ENCODE measurements at places on chromosomes 5 and 9.
A peak's percentile ranks its signal among the peaks of the same experiment; 100 is the strongest.

- no peaks in the 10 kb centered on the region for H3K36me3 ChIP-seq
- no peaks in the 10 kb centered on the region for H3K27me3 ChIP-seq
- no peak overlapping the region for H3K4me3 ChIP-seq
- no peaks in the 10 kb centered on the region for H3K4me1 ChIP-seq
- H3K27ac ChIP-seq, result no peak overlapping the region
Observed at GRCh38 chr5:90161414-90161813, 248.1 kb downstream of the CETN3 start.

- no peak overlapping the region for H3K4me3 ChIP-seq
- H3K27ac ChIP-seq, result peak overlapping the region; percentile 50
- no peaks in the 10 kb centered on the region for H3K27me3 ChIP-seq
- H3K4me1 ChIP-seq, result no peaks in the 10 kb centered on the region
- no peaks in the 10 kb centered on the region for H3K36me3 ChIP-seq
- peak; percentile 44 for DNase-seq
Observed at GRCh38 chr5:132103332-132103951, 29.9 kb downstream of the CSF2 start.

DNA sequence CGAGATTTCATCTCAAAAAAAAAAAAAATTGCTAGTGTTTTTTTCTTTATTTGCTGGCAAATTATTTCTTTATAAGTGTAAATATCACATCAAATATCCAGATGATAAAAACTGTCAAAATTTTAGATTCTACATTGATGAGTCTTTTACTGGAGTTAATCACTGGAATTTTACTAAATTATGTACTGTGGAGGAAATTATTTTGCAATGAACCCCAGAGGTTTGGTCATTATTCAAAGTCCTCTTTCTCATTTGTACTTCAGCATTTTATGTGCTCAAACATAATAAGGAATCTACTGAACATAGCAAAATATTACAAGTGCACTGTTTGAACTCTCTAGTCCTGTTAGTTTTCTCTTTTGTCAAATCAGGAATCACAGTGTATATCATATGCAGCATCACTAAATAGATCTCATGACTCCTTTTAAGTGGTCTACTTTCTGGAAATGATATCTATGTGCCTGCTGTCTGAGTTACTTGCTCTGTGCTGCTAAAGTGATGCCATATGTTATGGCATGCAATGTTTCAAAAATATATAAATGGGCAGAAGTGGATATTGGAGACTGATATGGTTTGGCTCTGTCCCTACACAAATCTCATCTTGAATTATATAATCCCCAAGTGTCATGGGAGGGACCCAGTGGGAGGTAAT, 18.0 kb downstream of the OTULINL start:
- no peak for DNase-seq
- H3K27ac ChIP-seq, result no peak overlapping the region
- H3K4me1 ChIP-seq, result no peaks in the 10 kb centered on the region
- H3K36me3 ChIP-seq, result no peaks in the 10 kb centered on the region
- H3K4me3 ChIP-seq, result no peak overlapping the region

- DNase-seq, result no peak
- no peaks in the 10 kb centered on the region for H3K27me3 ChIP-seq
- no peak overlapping the region for H3K4me3 ChIP-seq
- no peaks in the 10 kb centered on the region for H3K4me1 ChIP-seq
Observed at GRCh38 chr9:111276431-111277128, 53.4 kb downstream of the OR2K2 start.

DNA sequence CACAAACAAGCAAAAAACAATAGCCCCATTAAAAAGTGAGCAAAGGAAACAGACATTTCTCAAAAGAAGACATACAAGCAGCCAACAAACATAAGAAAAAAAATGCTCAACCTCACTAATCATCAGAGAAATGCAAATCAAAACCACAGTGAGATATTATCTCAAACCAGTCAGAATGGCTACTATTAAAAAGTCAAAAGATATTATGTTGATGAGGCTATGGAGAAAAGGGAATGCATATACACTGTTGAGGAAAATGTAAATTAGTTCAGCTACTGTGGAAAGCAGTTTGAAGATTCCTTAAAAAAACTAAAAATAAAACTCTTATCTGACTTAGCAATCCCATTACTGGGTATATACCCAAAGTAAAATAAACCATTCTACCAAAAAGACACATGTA, 28.7 kb upstream of the BARX1 start:
- H3K4me1 ChIP-seq, result no peaks in the 10 kb centered on the region
- no peaks in the 10 kb centered on the region for H3K36me3 ChIP-seq
- no peak overlapping the region for H3K27ac ChIP-seq
- no peak overlapping the region for H3K4me3 ChIP-seq
- H3K27me3 ChIP-seq, result no peaks in the 10 kb centered on the region
